ENCODE measurements at places on chromosomes 5 and 9. TPM values are rescaled to one million over a fixed set of nuclear protein-coding genes. Genes with fewer than 3 reads are reported as not detected.
A peak's percentile ranks its signal among the peaks of the same experiment; 100 is the strongest.

The TMEM252 gene
- not detected for total RNA-seq

The SLC4A9 gene
- not detected for total RNA-seq

The SLC44A1 gene
- 19.4 TPM for total RNA-seq

The GFI1B gene
- not detected for total RNA-seq

The IL13 gene
- not detected for total RNA-seq

The SLC34A3 gene
- total RNA-seq: not detected

The TAF1L gene
- not detected for total RNA-seq

The ZNF658 gene
- total RNA-seq: 6.3 TPM

DNA sequence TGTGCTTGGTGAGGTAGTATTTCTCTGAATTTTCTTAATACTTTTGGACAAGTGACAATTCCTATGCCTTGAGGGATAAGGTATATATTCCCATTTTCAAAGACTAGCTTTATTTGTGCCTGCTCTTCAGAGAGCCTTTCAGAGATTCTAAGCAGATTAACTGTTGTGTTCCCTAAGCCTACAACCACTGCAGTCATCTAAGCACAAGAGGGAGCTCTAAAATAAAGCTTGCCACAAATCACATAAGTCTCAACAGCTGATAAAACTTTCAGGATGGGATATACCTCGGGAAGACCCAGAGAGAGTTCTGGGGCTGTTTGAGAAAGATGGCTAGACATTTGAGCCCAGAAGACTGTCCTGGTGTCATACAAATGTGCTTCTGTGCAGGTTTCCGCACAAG is 157.3 kb downstream of the CYLC2 start:
- H3K27ac ChIP-seq: no peak overlapping the region
- H3K36me3 ChIP-seq: no peaks in the 10 kb centered on the region
- DNase-seq: no peak
- no peak overlapping the region for H3K4me3 ChIP-seq
- H3K27me3 ChIP-seq: no peaks in the 10 kb centered on the region
- H3K4me1 ChIP-seq: no peaks in the 10 kb centered on the region

DNA sequence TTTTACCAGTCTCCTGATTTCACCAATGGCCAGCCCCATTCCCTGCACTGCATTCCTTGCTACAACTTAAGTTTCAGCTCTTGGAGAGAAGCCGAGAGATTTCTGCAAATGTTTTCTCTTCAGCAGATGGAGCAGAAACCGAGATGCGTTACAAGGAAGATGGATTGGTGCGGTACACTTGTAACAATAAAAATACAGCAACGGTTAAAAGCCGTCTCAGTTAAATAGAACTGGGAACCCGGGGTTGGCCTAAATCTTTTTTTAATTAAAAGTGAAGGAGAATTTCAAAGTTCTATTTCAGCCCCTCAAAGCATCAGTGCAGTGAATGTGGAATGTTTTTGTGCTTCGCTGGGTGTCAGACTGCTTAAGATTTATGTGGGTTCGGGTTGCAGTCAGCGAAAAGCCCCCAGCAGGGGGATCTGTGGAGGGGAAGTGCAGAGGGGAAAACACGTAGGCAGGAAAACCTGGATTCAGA is 19.8 kb downstream of the BRINP1 start:
- H3K4me1 ChIP-seq: no peaks in the 10 kb centered on the region
- H3K36me3 ChIP-seq: no peaks in the 10 kb centered on the region
- DNase-seq: no peak
- H3K4me3 ChIP-seq: no peak overlapping the region
- no peaks in the 10 kb centered on the region for H3K27me3 ChIP-seq
- H3K27ac ChIP-seq: no peak overlapping the region

DNA sequence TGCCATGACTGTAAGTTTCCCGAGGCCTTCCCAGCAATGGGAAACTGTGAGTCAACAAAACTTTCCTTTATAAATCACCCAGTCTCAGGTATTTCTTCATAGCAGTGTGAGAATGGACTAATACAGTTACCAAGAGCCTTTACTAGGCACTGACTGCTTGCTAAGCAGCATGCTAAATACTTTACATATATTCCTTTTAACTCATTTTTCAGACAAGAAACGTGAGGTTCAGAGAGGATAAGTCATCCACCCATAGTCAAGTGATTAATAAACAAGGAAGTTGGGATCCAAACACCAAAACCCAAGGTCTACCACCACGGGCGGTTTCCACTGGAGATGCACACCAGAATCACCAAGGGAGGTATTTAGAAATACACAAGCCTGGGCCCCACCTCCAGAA is 50.8 kb downstream of the GABBR2 start:
- no peaks in the 10 kb centered on the region for H3K27me3 ChIP-seq
- H3K27ac ChIP-seq: peak overlapping the region; percentile 65
- H3K4me3 ChIP-seq: no peak overlapping the region
- peak; percentile 78 for DNase-seq

DNA sequence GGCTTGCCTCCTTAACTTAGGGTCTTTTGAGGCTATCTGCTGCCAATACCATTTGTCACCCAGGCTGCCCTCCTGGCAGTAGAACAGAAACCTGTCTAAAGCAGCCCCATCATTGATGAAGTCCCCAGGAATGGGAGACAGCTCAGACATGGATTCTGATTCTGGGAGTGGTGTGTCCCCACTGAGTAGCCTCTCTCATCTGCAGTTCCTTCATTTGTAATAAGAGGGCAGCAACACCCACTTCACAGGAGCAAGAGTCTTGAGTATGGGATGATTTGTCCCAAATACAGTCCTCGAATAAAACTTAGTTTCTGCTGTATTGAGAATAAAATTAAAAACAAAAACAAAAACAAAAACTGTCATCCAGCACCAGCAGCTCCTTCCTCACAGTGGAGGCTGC is 167.6 kb downstream of the ASTN2 start:
- H3K4me1 ChIP-seq: no peaks in the 10 kb centered on the region
- DNase-seq: no peak

- H3K27me3 ChIP-seq: peaks cover 66% of the 10 kb centered on the region
- H3K4me3 ChIP-seq: no peak within 1 kb of the TSS
- DNase-seq: no peak
Observed at GRCh38 chr9:113349445-113350094, at the start of gene BSPRY. BSPRY (plus strand) TSS chr9:113349541; CDS start chr9:113349580, 39 bp downstream.

DNA sequence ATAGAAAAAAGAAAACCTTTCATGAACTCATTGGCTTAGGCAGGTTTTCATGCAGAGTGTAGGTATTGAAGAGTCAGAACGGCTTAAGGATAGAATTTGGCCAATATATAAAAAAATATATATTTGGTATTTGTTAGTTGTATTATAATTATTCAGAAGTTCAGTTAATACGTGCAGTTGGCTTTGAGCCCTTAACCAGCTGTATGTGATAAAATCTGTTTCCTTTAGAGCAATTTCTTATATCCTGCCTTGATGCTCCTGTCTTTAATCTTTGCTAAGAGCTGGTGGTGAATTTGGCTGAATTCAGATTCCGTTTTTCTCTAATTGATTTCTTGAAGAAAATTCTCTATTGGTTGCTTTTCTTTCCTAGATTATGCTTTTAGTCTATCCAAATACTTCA is 3.7 kb downstream of the ANXA1 start:
- H3K4me1 ChIP-seq: peaks cover 7% of the 10 kb centered on the region
- H3K36me3 ChIP-seq: peaks cover 15% of the 10 kb centered on the region
- no peak for DNase-seq

DNA sequence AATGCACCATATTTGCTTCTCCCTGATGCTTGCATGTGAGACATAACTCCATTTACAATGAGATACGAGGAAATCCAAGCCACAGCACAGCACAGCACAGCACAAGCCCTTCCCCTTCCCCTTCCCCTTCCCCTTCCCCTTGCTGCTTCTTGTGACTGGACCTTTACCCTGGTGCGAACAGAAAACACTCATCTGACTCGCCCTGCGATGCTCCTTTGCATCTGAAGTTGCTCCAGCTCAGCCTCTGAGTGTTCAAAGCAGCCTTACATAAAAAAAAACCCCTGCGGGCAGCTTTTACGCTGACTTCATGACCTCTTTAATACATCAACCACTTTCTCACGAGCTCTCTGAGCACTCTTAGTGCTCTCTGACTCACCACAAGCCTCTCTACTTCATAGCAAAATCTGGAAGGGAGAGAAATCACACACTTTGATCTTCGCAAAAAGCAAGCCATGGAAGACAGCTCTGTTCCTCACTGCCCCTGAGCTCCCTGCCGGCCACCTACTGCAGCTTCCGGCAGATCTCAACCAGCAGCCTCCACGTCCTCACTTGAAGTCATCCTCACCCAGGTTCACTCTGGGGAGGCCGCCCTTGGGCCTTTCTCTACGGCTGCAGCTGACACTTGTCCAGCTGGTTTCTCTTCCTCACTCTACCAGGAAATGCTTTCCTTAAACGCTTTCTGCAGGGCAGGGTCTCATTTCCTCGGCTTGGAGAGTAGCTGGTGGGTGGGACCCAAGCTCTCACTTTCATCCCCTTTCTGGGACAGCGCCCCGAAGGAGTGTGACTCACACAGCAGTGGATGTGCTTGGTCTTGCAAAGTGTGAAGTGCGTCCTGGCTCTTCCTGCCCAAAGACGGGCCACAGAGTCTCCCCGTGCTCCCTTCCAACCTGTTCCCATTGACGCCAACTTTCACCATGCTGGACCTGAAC is 5.3 kb downstream of the SLC34A1 start:
- peak; percentile 96 for DNase-seq
- H3K4me1 ChIP-seq: peaks cover 16% of the 10 kb centered on the region
- H3K4me3 ChIP-seq: no peak overlapping the region
- H3K27me3 ChIP-seq: peaks cover 27% of the 10 kb centered on the region
- H3K27ac ChIP-seq: peak overlapping the region; percentile 21

DNA sequence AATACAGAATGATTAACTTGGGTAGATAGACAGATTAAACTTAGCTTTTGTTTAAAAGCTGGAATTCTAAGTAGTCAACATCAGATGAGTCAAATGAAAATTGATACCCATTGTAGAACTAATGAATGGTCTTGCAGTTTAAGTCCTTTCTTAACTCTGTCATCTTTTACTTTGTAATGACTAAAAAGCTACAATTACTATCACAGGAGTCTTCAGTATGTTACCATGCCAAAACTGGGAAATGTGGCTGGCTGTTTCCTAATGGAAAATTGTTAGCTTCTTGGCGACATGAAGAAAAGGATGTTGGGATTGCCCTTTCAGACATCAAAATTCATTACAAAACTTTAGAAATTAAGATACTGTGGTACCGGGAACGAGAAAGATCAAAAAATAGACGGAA is 20.2 kb upstream of the ANXA1 start:
- peaks cover 4% of the 10 kb centered on the region for H3K4me1 ChIP-seq
- no peak overlapping the region for H3K4me3 ChIP-seq
- peak overlapping the region; percentile 48 for H3K27ac ChIP-seq
- H3K36me3 ChIP-seq: no peaks in the 10 kb centered on the region
- H3K27me3 ChIP-seq: no peaks in the 10 kb centered on the region

GRCh38 chr9:10026443-10026984 is 586.3 kb downstream of the PTPRD start:
- H3K36me3 ChIP-seq: no peaks in the 10 kb centered on the region
- H3K4me1 ChIP-seq: no peaks in the 10 kb centered on the region
- no peaks in the 10 kb centered on the region for H3K27me3 ChIP-seq
- DNase-seq: no peak
- H3K4me3 ChIP-seq: no peak overlapping the region

DNA sequence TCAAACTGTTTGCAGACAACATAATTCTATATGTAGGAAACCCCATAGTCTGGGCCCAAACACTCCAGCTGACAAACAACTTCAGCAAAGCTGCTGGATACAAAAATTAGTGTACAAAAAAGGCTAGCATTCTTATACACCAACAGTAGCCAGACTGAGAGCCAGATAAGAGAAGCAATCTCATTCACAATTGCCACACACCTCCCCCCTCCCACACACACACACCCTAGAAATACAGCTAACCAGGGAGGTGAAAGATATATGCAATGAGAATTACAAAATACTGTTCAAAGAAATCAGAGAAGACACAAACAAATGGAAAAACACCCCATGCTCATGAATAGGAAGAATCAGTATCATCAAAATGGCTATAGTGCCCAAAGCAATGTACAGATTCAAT is 9.0 kb downstream of the MTREX start:
- H3K4me3 ChIP-seq: no peak overlapping the region
- no peak for DNase-seq
- no peak overlapping the region for H3K27ac ChIP-seq
- no peaks in the 10 kb centered on the region for H3K36me3 ChIP-seq

DNA sequence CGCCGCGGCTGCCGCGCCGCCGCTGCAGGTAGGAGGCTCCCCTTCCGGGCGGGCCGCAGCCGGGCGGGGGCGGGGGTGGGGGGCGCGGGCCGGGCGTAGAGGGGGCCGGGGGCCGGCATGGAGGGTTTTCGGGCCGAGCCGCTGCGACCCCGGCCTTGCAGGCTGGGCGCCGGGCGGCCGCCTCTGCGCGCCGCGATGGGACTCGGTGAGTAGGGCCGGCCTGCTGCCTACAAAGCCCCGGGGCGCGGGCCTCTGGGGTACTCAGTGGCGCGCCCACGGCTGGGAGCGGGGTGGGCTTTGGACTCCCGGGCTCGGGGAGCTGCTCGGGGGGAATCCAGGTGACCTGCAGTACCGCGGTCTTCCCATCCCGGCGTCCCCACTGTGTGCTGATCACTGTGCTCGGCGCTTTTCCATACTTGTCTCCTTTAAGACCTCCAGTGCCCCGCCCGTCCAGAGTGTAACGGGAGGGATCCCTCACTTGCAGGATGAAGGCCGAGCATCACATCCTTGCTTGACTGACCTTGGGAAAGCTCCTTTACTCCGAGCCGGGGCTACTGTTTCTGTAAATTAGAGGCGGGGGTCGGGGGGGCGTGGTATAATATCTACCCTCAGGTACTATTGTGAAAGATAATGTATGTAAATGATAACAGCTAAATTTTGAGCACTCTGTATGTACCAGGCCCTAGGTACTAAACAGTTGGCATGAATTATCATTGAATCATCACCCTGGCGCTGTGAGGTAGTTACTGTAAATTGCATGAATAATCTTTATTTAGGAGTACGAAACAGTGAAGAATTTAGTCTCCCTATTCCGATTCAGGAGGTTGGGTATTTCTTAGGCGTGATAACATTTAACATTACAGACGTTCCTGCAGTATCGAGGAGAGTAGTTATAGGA is 672 bp downstream of the MSANTD3 start:
- H3K36me3 ChIP-seq: peaks cover 3% of the 10 kb centered on the region
- H3K4me3 ChIP-seq: peak overlapping the region; percentile 66
- peak; percentile 70 for DNase-seq
- no peaks in the 10 kb centered on the region for H3K27me3 ChIP-seq

GRCh38 chr9:133919253-133920115 is 72.6 kb downstream of the VAV2 start:
- no peaks in the 10 kb centered on the region for H3K36me3 ChIP-seq
- H3K27ac ChIP-seq: peak overlapping the region; percentile 12
- DNase-seq: peak; percentile 29
- H3K4me3 ChIP-seq: no peak overlapping the region

- no peak for DNase-seq
- H3K27ac ChIP-seq: no peak overlapping the region
Observed at GRCh38 chr9:108547411-108548135, 308.2 kb downstream of the ACTL7B start.

- no peaks in the 10 kb centered on the region for H3K27me3 ChIP-seq
- peaks cover 44% of the 10 kb centered on the region for H3K4me1 ChIP-seq
- peak overlapping the region; percentile 23 for H3K4me3 ChIP-seq
Observed at GRCh38 chr5:78591138-78591612, 57.4 kb downstream of the LHFPL2 start.
